ENCODE measurements at places on chromosomes 4 and X.

DNA sequence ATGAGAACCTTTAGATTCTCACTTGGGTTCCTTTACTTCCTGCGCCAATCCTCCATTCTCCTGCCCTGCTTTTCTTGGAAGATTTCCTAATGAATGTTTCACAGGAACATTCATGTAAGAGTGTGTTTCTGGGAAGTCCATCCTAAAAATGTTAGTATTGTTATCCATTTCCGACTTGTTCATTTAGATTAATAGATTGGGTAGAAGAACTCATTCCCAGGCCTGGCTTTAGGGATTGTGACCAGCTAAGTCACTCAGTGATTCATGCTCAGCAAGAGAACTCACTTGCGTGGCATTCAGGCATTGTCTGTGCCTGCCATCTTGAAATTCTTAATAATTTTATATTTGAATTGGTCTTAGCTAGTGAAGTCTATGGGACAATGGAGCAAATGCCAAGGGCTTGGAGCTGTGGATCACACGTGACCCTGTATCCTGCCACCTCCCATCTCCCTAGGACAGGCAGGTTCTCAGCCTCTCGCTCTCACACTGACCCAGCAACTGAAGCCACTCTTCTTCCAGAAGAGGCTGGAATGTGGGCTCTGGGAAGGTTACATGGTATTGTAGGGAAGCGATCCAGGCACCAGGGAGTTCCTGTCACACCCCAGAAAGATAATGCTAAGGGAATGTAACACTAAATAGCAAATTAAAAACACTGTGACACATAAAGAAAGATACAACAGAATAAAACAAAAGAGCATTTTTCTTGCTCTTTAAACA, 562.1 kb downstream of the TMA16 start:
- no peak for DNase-seq

GRCh38 chr4:6758728-6759127, 23.8 kb upstream of the KIAA0232 start:
- DNase-seq: peak; percentile 1

DNA sequence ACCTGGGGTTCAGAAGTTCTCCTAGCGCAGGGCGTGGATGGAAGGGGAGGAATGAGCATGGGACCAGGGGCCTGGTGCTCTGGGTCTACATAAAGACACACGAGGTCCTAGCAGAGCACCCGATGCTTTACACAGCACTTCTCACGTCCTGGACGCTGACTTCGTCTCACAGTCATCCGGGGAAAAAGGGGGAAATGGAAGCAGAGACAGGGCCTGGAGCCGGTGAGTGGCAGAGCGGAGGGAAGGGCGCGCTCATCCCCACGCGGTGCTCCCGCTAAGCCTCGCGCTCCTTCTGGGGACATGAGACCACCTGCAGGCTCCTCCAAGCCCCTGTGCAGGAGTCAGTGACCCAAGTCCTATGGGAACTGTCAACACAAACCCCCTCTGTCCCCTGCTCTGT, 157.7 kb downstream of the AFAP1 start:
- DNase-seq: no peak

- no peak for DNase-seq
These were observed 10.7 kb downstream of the CLNK start for GRCh38 chr4:10673817-10674369.

GRCh38 chr4:159199826-159200225, 96.9 kb downstream of the RAPGEF2 start:
- DNase-seq: no peak

DNA sequence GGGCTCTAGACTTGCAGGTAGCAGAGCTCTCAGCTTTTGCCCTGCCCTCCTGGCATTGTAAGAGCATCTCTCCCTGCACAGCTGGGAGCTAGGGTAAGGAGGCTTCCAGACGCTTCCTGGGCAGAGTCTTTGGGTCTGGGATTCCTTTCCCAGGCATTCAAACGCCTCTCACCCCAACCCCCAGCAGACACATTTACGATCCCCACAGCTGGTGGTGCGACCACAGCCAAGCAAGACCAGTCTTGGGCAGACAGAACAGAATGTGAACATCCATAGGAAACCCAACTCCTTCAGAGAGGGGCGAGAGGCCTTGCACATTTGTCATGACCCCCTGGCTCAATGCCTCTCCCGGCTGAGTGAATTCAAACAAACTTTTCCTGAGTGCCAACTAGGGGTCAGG, 38.1 kb upstream of the CD99L2 start:
- DNase-seq: no peak

DNA sequence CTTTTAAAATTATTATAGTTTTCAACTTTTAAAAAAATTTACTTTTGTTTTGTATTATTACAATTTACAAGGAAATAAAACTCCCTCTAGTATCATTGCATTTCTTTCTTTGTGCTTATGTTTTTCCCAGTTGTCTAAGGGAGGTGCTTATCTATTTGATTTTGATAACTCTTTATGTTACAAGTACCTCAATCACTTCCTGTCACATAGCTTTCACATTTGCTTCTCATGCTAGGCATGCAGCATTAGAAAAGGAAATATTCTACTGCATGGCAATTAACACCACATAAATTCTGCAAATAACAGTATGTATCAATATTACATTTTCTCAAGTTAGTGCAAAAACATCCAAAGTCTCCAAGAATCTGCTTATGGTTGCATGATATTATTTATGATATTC, 180.3 kb upstream of the HS3ST1 start:
- DNase-seq: no peak

DNA sequence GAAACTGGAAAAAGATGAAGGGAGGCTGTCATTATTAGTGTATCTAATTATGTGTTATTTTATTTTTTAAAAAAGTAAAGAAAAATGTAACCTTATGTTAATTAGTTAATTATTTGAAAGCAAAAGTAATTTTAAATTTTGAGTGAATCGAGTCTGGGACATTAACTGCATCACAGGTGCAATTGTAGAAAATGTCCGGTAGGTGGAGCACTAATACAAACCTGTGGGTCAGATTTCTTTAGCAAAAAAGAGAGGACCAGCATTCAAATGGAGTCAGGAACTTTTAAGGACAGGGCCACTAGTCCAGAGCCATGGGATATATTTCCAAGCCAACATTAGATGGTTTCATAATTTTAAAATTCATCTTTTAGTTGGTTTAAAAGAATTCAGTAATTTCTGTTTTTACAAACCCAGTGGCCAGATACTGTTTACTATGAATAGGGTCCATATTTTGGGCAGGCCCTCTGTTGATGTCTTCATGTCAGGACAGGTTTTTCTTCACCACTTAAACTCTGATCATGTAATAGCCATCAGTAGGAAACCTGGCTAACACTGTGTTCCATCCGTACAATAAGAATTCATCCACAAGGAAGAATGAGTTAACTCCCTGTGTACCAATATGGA, 27.2 kb downstream of the BST1 start:
- DNase-seq: no peak

DNA sequence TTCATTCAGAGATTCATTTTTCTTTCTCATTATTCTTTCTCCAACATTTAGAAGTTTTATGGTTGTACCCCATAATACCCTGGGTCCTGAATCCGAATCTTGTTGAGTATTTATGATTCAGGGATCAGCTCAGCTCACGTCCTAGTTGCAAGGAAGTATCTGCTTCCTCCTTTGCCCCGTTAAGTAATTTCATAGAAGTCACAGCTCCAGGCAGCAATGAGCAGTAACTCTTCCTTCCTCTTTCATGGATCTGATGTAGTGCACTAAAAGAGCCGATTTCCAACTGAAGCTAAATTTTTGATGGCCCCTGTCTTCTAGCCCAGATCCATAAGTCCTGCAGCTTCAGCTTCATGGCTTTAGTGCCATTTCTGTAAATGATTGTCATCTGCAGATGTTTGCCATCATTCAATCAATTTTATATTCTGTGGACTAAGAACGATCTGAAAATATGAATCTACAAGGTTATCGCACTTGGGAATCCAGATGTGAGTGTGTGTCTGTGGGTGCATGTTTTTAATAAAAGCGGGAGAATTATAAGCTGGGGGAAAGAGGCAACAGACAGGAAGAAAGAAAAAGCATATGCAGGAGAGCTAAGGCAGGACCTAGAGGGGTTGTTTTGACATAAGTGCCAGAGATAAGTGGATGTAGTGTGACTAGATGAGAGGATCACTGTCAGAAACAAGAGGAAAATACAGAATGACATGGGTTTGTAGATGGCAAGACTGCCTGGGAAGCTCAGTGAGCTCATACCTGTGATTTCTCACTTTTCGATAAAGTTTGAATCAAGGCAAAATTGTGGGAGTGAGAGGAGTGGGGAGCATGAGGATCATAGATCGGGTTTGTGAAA, 17.5 kb downstream of the VEGFD start:
- no peak for DNase-seq

DNA sequence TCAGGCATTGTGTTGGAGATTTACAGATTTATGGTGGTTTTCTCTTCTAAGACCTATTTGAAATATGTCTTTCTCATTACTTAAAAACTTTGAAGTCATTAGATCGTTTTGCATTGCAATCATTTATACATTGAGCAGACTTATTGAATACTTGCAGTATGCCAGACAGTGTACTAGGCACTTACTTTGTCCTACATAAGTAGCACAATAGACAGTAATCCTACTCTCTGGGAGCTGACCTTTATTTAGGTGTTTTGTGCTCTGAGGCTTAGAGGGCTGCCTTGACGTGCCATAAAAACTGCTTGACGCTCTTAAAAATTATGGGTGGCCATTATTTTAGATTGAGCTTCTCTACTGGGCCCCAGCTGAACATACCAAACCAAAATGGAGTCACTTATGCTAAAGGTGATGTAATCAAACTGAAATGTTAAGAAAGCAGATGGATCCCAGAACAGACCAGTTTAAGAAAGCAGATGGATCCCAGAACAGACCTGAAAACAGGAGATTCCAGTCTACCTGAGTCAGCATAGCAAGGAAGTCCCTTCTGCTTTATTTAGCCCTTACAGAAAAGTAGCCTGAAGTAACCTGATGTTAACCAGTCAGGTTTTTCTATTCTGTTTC, 42.4 kb downstream of the PTTG2 start:
- no peak for DNase-seq

GRCh38 chr4:177446586-177446985, 4.3 kb upstream of the AGA start:
- DNase-seq: no peak

DNA sequence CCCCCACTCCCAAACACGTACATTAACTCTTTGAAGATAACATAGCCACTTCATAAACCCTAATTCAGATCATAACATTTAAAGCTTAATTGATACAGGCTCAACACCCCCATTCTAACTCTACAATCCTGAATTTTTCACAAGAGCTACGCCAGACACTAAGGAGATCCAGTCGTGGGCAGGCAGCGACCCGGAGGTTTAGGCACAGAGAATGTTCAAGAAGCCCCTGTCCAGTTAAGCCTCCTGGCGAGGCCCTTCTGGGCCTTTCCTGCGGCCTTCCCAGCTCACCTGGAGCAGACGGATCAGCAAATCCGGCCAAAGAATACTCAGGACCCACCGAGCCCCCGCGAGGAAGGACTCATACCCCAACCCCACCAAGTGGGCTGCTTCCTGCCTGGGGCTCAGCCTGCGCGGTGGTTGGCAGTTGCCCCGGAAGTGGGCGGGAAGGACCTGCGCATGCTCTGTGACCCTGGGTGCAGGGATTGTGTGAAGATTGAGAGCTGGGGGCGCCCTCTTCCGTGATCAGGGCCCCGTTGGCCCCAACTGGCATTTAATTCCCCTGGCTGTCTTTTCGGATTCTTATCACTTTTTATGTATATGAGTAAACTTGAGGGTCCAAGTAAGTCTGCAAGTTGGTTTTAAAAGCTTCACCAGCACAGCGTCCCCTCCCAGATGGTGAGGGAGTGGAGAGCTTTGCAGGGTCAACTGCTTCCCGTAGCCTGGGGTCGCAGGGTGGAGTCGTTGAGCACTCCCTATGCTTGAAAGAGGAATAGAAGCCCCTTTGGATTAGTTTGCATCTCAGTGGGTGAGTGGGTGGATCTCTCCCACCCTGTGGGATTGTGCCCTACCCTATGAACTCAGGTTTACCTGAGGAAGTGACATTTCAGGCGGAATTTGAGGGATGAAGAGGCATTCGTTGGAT, at the start of gene TRIM61:
TRIM61 (minus strand) TSS at position 415 of the 922 bp plus-strand sequence. CDS start 7,655 bp downstream, outside the sequence.
- peak; percentile 63 for DNase-seq

- DNase-seq: peak; percentile 82
These were observed 4.5 kb downstream of the G6PD start for GRCh38 chrX:154541896-154542722.

- no peak for DNase-seq
These were observed 70.6 kb upstream of the PPP2R3B start for GRCh38 chrX:457292-457679.

- no peak for DNase-seq
These were observed 1588.9 kb upstream of the PCDH7 start for GRCh38 chr4:29131304-29131703.

Measured in right lobe of liver (tissue), 6 donors.